ENCODE measurements at places on chromosomes 11 and 22.

DNA sequence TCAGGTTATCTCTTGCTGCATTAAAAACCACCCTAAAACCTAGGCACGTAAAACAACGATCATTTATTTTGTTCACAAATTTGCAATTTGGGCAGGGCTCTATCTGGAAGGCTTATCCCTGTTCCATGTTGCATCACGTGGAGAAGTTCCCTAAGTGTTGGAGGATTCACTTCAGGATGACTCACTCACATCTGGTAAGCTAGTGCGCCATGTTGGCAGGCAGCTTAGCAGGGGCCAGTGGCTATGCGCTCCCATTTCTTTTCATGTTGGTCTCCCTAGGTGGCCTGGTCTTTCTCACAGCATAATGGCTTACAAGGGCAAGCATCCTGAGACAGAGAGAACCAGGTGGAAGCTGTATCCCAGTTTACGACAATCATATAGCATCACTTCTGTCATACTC, 226.8 kb downstream of the BLID start:
- DNase-seq: no peak

GRCh38 chr11:8106679-8107078, 25.7 kb downstream of the TUB start:
- DNase-seq: no peak

GRCh38 chr22:44220727-44221680, 40.3 kb downstream of the PARVG start:
- DNase-seq: no peak

GRCh38 chr11:125140233-125140632, 24.3 kb upstream of the PKNOX2 start:
- DNase-seq: no peak

DNA sequence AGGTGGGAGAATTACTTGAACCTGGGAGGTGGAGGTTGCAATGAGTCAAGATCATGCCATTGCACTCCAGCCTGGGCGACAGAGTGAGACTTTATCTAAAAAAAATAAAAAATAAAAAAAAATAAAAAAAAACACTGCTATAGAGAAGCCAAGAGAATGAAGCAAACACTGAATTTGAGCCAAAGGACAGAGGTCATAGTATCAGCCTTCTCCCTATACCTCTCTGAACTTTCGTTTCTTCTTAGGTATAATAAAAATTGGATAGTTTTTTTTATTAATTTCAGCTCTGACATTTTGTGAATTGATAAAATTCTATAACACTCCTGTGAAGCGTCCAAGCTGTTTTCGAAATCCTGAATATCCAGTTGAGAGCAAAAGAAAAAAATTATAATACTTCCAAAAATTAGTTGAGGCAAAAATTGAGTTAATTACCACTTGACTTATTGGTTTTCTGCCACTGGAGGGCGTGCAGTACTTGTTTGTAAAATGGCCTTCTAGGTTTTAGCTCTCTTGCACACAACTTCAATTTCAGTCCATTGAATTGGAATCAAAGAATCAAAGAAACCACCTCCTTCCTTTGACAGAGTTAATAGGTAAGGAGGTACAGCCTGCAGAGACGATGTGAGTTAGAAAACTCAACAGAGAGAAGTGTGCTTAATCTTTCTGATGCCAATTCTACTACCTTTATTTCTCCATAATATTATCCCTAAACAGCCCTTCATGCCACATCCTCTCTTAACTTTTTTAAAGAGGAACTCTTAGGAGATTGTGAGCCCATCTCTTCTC, 143.2 kb downstream of the BBOX1 start:
- peak; percentile 45 for DNase-seq

GRCh38 chr11:96272529-96273222, 70.3 kb downstream of the MAML2 start:
- DNase-seq: no peak

GRCh38 chr11:64609436-64610047, 18.5 kb downstream of the SLC22A12 start:
- DNase-seq: no peak

DNA sequence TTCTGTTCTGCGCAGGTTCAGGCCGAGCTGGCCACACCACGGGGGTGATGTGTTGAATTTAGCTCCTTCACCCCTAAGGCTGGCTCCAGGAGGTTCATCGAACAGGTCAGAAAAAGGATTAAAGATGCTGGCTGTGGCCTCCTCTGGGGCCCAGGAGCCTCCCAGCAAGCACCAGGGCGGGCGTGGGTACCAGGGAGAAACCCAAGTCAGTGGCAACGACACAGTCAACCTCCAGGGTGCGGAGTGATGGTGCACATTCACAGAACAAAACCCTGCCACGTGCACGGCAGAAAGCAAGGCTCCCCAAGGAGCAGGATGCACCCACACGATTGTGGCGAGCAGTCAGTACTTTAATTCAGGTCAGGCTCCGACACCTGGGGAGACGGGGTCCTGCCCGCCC, 10.8 kb downstream of the C11orf24 start:
- DNase-seq: no peak

GRCh38 chr22:23498811-23499798, 81.0 kb downstream of the IGLL1 start:
- no peak for DNase-seq

DNA sequence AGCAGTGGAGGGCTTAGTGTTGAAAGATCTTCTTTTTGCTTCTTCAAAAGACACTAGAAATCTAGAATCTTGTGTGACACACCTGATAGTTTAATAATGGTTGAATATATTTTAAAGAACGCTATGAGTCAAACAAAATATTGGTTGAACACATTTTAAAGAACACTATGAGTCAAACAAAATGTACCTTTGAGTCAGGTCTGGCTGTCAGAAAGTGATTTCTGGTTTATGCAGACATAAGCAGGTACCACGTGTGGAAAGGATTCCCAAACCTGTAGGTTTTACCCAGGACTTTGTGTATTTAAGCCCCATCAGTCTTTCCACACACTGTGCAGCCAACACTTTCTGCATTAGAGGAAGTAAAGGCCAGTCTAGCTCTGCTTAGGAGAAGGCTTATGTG, 366.7 kb upstream of the TENM4 start:
- DNase-seq: no peak

- DNase-seq: no peak
Observed at GRCh38 chr22:27766679-27767078, 34.9 kb downstream of the MN1 start.

- peak; percentile 89 for DNase-seq
Observed at GRCh38 chr11:2933375-2934020, 4.3 kb upstream of the PHLDA2 start.

DNA sequence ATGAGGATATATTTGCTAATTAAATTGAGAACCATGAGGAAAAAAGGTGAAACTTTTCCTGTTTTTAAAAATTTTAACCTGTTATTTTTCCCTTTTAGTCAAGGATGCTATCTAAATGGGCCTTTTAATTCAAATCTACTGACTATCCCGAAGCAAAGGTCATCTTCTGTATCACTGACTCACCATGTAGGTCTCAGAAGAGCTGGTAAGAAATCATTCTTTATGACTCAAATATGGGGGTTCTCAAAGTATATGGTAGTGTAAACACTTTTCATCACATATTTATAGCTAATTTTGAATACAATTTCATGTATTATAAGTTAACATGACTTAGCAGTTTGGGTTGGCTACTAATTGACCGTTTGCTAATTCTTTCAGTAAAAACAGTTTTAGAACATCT, 88.2 kb downstream of the CYP2R1 start:
- DNase-seq: no peak

DNA sequence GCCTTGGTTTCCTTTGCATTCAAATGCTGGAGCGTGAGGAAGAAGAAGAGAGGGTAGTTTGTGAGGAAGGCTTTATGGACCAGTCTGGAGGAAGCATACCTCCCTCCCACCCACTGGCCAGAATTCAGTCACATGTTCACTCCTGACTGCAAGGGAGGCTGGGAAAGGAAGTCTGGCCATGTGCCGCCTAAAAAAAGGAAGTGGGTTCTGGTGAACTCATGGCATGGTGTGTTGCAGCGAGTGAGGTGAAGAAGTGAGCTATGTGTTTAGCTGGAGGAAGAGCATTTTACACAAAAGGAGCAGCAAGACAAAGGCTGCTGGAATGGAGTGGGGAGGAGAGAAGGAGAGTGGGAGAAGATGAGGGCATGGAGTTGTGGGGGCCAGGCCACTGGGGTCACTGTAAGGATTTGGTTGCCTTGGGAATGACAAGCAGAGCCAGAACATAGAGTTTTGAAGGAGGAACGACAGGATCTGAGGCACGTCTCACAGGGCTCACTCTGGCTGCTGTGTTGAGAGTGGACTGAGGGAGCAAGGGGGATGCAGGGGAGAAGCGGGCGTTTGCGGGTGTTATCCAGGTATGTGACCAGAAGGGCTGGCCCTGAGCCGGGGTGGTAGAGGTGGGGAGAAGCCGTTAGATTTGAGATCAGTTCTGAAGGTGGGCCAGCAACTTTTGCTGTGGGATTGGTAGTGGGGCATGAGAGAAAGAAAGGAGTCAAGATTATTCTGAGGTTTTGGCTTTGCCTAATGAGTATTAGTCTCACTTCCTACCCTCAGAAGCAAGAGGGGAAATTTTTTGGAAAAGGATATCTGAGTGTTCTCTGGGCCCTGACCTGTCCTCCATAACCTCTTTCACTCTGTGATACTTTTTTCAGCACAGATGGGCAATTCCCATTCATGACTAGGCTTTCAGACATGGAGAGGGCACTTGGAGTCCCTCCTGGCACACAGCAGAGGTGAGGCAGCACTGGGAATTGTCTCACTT, 26.4 kb downstream of the BMAL1 start:
- peak; percentile 18 for DNase-seq
